ENCODE measurements at places on chromosomes 7 and 10.

GRCh38 chr10:70752571-70752970, 32.6 kb downstream of the TBATA start:
- no peak for DNase-seq

GRCh38 chr10:420154-421121, 269.0 kb downstream of the DIP2C start:
- no peak for DNase-seq

DNA sequence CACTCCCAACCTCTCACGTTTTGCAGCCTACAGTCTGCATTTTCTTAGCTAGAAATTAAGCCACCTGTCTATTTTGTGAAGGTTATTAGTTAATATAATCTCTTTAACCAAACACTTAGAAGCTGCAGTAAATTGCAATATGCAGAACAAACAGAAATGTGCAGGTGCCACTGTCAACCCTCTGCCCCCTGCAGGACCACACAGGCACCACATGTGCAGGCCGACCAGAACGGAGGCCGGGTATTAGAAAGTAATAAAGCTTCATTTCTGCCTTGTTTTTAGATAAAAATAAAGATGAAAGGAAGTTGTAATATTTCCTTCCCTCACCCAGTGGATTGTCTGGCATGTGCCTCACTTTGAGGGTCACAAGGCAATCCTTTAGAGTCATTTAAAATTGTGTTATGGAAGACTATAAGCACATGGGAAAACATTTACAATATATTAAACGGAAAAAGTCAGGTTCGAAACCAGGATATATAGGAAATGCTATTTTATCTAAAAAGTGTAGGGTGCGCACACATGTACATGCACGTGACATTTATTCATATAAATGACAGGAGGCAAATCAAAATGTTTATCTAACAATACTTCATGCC, 158.2 kb downstream of the ARHGAP12 start:
- DNase-seq: no peak

DNA sequence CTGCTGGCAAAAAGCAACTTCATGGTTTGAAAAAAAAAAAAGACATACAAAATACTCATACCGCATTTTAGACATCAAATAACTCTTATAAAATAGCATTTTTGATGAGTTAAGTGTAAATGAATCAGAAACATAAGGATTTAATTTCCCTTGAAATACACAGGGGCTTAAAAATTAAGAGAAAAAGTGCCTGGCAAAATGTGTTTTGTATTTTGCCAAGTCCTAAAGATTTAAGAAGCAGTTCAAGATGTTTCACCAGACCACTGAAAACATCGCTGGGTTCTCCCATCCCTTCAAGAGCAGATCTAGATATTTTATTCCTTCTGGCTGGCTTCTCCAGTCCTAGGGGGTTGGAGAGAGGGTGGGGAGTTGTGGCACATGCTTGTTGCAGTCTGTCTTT, 396.4 kb downstream of the INHBA start:
- no peak for DNase-seq

GRCh38 chr7:7257899-7258692, 75.8 kb downstream of the C1GALT1 start:
- no peak for DNase-seq

DNA sequence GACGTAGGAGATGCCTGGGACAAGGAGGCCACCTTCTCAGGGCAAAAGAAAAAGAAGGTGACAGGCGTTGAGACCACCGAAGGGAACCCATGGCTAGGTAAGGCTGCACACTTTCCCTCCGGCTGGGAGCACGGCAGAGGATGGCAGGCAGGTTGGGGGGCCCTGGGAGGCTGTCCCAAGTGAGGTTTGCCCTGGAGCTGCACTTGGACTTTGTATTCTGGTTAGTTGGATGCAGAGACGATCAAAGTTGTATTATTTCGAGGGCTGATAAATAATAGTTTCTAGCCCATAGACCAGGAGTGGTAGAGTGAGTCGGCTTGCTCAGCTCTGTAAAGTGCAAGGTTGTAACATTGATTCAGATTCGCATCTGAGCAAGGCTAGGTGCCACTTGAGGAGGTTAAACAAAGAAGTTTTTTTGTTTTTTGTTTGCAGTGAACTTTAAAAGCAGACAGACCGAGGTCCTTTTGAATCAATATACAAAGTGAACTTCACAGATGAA, 608 bp downstream of the ENTPD7 start:
- no peak for DNase-seq

GRCh38 chr7:90946730-90947501, 317.3 kb upstream of the FZD1 start:
- no peak for DNase-seq

- no peak for DNase-seq
These were observed 2.0 kb downstream of the NRP1 start for GRCh38 chr10:33332183-33333065.

DNA sequence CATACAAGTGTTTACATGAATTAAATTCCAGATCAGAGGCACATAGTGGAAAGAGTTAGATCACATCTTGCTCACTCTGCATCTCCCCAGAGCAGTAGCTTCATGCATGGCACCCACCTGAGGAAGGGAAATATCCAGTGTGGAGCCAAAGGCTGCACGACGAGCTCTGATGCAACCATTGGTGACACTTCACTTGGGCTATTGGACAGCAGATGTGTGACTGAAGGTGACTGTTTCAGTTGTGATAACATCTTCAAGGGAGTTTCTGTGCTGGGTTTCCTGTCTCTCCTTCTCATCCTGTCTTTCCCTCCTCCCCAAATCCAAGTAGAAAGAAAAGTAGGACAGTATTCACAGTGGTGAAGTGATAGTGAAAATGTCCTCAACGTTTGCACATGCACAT, 115.0 kb downstream of the TAF3 start:
- no peak for DNase-seq

- DNase-seq: no peak
These were observed 65.4 kb downstream of the GRID1 start for GRCh38 chr10:86300931-86301830.

DNA sequence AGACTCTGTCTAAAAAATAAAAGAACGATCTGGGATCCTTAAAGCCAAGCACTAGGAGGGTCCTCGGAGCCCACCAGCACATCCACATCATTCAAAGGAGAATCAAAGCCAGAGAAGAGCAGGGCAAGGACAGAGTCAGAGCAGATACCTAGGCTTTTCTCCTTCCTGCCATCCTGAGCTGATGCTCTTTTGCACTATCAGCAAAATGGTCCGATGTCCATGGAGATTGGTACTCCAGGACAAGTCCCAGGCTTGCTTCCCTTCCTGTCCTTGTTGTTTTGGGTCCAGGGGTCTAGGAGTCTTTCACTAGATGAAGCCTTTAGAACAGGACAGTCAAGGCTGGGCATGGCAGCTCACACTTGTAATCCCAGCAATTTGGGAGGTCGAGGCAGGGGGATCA, 58.0 kb upstream of the ELN start:
- no peak for DNase-seq

DNA sequence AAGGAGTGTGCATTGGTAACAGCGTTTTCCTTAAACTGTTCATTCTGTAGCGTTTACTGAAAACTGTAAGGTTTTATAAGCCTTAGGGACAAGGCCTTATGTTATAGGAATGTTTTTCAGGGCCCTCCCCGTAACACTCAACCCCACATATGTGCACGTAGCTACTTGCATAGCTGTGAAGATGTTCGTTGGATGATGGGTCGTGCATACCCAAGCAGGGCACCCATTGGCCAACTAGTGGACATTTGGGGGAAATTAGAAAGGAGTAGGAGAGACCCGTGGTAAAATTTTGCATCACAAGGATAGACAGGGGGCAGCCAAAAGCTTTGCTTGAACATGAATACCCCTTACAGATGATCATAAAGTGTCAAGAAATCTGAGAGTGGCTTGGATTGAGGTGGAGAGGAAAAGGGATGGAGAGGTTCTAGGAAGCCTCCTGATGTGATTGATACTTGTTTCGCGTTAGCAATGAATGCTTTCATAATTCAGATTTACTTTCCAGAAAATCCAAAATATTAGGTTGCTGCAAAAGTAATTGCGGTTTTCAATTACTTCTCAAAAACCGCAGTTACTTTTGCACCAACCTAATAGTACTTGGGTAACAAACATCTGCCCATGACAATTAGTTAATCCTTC, 878 bp downstream of the SEC61A2 start:
- DNase-seq: no peak

DNA sequence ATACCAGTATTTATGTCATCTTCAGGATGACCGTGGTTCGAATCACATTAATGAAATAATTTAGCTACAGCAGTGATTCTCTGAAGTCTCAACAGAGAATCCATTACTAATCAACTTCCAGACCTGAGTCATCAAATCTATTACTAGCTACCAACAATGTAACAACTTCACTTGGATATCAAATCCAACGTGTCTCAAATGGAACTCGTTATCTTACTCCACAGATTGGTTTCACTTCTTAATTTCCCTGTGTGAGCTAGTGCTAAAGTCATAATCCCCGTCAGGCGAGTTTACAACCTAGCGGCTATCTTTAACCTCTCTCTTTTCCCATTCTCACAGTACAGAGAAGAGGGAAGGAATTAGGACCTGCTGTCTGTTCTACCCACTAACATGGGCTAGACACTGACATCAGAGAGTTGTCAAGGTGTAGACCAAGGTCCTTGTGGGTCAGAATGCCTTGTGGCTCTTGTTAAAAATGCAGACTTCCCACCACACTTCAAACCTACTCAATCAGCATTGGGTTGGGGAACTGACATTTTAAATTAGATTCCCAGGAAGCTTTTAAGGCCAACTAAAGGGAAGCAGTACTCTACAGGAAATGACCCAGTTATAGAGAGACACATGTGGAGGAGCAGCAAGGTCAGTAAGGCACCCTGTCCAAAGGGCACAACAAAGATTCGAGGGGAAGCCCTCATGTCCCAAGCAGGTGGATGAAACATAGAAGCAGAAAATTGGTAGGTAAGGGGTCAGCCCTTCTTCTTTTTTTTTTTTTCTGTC, 57.3 kb upstream of the GSAP start:
- DNase-seq: no peak

GRCh38 chr10:125263551-125263950, 103.2 kb upstream of the CTBP2 start:
- no peak for DNase-seq

GRCh38 chr7:74579800-74580685, 77.5 kb upstream of the GTF2I start:
- DNase-seq: no peak

- DNase-seq: no peak
These were observed 764.3 kb downstream of the SUGCT start for GRCh38 chr7:40899151-40899550.

DNA sequence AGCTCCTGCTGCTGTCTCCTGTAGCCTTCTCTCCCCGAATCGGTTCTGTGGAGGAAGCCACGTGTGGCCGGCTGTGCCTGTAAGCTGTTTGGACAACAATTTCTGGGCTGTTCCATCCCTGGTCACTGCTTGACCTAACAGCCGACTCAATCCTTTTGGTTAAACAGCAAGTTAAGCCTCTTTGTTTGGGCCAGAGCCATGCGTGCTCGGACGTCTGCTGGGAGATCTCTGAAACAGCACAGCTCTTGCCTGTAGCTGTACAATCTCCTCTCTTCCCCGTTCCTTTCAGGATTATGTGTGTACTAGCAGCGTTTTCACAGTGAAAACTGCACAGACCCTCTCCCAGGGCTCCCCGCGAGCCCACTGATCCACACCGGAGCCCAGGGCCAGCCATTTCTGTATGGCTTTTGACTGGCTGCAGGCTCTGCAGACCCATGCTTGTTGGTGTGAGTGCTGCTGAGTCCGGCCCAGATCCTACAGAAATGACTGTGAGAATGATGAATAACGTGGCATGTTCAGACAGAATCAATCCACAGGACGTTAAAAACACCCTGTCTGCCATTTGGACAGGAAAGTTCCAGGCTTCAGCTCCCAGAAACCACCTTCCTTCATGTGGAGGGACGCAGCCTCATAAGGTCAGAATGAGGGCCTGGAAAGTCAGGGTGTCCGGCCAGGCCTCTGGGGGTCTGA, 428.6 kb upstream of the ADARB2 start:
- no peak for DNase-seq

DNA sequence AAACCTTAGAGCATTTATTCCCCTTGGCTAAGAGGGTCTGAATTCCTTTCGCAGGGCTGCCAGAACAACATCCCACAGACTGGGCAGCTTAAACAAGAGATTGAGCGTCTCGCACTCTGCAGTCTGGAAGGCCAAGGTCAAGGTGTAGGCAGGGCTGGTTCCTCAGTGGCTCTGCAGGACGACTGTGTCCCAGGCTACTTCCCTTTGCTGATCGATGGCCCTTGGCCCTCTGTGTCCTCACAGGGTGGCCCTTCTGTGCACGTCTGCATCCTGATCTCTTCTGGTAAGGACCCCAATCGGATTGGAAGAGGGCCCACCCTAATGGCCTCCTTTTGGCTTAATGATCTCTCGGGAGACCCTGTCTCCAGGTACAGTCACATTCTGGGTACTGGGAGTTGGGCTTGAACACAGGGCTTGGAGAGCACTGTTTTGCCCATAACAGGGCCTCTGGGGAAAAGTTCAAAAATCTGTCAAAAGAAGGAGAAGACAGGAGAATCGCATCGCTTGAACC, 35.1 kb upstream of the DNAJB6 start:
- DNase-seq: no peak

- no peak for DNase-seq
These were observed 14.4 kb downstream of the MRPL32 start for GRCh38 chr7:42946627-42946950.

DNA sequence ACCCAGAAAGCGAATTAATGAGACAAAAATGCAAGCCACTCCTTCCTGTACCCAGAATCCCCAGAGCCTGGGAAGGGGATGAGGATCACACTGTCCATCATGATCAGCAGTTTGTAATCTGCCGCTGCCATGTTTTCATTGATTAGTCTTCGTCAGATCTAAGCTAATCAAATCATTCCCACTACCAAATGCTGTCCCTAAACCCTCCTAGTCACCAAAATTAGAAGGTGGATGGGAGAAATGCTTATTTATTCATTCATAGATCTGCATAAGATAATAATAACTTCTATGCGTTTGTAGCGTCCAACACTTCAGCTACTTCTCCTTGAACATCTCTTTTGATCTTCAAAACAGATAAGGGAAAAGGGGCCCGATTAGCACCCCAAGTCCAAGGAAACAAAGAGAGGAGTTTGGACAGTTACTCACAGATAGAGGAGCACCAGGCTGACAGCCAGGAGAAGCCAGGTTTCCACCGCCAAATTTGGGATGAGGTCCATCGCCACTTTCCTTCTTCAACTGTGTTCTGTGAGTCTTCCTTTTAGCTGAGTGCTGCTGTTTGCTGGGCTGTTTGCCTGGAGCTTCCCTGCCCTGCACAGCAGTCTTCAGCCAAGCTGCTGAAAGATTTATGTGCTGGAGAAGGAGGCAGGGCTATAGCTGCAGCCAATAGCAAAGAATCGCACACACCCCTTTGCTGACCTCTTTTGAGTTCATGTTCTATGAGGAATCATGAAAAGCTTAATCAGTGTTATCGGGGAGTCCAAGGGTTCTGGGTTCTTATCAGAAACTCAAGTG, at the start of gene CYP3A5:
CYP3A5 (minus strand) TSS at position 597 of the 792 bp plus-strand sequence; CDS start at position 497, 100 bp downstream.
- DNase-seq: no peak

All from esophagus squamous epithelium (tissue), 5 donors.